ENCODE measurements at places on chromosomes 11 and 22. TPM values are rescaled to one million over a fixed set of nuclear protein-coding genes. Genes with fewer than 3 reads are reported as not detected.

GRCh38 chr11:117992620-117993019, 6.4 kb downstream of the IL10RA start:
- DNase-seq = no peak
- H3K27ac ChIP-seq = no peak overlapping the region
- H3K27me3 ChIP-seq = no peaks in the 10 kb centered on the region
- no peaks in the 10 kb centered on the region for H3K36me3 ChIP-seq
- H3K4me1 ChIP-seq = no peaks in the 10 kb centered on the region

GRCh38 chr11:46216019-46216764, 61.3 kb upstream of the CREB3L1 start:
- no peak overlapping the region for H3K4me3 ChIP-seq
- no peaks in the 10 kb centered on the region for H3K4me1 ChIP-seq
- H3K27me3 ChIP-seq = no peaks in the 10 kb centered on the region
- H3K27ac ChIP-seq = no peak overlapping the region
- DNase-seq = peak; percentile 27
- no peaks in the 10 kb centered on the region for H3K36me3 ChIP-seq

DNA sequence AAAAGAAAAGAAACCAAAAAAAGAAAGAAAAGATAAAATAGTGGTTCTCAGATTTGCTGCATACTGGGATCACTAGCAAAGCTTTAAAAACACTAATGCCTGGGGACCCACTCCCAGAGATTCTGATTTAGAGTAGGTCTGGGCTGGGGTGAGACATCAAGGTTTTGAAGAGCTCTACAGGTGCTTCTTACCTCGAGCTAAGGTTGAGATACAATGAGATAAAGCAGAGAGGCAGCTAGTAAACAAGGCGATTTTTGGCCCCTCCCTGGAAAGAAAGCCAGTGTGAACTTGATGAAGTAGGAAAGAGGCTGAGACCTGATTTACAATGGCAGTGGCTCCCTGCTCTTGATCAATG, 327.6 kb upstream of the CCDC90B start:
- no peak overlapping the region for H3K4me3 ChIP-seq
- H3K27me3 ChIP-seq = no peaks in the 10 kb centered on the region
- peaks cover 3% of the 10 kb centered on the region for H3K4me1 ChIP-seq
- DNase-seq = no peak

DNA sequence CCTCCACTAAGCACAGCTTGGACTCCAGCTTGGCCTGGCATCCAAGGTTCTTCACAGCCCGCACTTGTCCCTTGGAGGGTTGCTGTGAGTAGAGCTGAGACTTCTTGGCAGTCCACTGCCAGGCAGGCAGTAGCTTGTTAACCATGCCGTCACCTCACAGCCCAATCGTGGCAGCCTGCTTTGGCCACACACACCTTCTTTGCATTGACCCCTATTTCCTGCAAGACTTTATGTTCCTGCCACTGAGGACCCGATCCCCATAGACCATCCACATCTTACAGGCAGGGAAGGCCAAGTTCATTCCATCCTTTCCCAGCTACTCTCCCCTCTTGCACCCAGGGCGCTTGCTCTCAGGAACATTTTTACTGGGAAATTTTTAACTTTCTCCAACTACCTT, 2.5 kb upstream of the PYGM start:
- H3K4me3 ChIP-seq = no peak overlapping the region
- H3K4me1 ChIP-seq = no peaks in the 10 kb centered on the region
- DNase-seq = peak; percentile 14
- H3K27ac ChIP-seq = peak overlapping the region; percentile 23
- H3K36me3 ChIP-seq = peaks cover 31% of the 10 kb centered on the region

Gene TIMP3
- polyA plus RNA-seq = 227 TPM

Gene RAPSN
- polyA plus RNA-seq = 0.38 TPM

Gene SCGB1C1
- not detected for polyA plus RNA-seq
